Lung (tissue), 17 donors: ENCODE measurements at places on chromosomes 13 and 19.

- DNase-seq, result peak; percentile 80
These were observed 10.5 kb downstream of the CEBPA start for GRCh38 chr19:33291623-33292534.

DNA sequence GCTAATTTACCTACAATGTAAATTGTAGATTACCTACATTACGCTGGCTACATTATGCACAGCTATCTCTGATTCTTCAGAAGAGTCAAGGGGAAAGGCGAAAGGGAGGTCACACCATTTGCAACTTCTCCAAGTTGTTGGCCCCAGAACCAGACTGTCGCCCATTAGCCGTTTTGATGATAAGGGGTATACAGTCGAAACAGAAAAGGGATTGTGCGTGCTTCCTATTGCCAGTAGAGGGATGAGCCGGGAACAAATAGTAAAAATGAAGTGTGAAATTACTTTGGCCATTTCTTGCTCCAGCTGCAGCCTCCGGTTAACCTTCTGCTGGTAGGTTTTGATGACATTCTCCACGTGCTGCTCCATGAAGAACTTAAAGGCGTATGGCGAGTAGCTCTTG lies 73.8 kb downstream of the LATS2 start:
- DNase-seq, result peak; percentile 87

DNA sequence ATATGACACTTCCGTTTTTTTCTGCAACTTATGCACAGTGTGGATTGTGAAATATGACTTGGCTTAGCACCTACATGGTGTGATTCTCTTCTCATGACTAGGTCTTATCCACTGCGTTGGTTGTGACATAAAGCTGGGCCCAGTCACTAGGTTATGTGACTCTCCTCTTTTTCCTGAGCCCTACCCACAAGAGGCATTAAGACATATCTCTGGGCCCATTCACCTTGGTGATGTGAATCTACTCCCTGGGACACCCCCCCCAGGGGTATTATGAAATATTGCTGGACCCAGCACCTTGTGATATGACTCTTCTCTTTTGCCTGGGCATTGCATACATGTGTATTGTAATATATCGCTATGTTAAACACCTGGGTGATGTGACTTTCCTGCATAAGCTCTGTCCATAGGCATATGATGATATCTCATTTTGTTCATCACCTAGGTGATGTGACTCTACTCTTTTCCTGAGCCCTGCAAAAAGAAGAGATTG lies 85.8 kb upstream of the ZNF43 start:
- DNase-seq, result no peak

- DNase-seq, result no peak
These were observed 65.0 kb upstream of the FNDC3A start for GRCh38 chr13:48910686-48911085.

DNA sequence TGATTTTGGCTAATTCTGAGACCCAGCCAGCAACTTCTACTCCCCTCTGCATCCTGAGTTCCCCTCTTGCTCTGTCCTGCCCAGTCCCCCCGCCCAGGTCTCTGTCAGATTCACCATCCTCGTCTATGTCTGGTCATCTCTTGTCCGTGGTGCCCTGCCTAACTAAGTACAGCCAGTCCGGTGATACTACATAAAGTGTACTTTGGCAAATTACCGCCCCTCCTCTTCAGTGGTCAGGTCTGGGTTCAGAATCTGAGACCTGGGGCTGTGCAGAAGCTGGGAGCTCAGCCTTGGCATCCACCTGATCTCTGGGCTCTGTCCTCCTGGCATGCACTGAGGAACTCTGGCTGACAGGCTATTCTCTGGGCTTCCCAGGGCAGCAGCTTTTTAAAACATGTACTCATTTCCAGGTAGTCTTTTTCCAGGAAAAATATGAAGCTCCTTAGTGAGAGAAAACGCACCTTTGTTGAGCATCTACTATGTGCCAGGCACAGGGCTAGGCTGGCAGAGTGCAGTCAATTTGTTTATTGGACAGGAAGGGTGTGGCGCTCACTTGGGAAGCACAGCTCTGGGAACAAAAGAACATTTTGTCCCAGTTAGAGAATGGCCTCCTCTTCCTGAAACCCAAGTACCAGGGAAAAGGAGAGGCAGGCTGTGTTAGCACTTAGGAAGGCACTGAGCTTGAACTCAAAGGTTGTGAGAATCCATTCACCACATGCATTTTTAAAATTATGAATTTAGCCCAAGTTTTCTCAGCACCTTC lies 88.9 kb downstream of the TSHZ3 start:
- DNase-seq, result no peak

GRCh38 chr13:50366488-50367174 lies 351.4 kb downstream of the KCNRG start:
- no peak for DNase-seq

- DNase-seq, result peak; percentile 42
These were observed 55.7 kb downstream of the FAM216B start for GRCh38 chr13:42836930-42837690.

DNA sequence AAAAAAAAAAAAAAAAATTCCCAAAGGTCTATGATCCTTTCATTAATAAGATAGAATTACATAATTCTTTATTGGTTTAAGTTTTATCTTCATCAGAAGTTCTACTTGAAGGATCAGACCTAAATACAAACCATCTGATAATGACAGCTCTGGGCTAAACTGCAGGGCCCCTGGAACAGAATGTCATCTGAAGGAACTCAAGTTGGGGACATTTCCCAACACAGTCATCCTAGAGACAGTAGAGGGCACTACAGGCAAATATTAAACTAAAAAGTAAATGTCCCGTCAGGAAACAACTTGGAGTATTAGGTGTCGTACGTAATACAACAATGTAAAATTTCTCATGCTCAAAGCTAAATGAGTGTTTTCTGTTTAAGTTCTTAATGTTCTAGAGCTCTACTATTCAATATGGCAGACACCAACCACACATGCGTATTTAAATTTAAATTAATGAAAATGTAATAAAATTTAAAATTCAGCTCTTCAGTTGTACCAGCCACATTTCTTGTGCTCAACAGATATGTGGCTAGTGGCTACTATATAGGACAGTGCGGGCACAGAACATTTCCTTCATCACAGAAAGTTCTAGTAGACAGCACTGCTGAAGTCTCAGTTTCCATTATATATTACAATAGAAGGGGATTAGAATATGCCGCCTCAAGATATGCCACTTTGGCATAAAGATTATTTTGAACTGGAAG lies 21.8 kb upstream of the NAXD start:
- peak; percentile 78 for DNase-seq

- peak; percentile 75 for DNase-seq
These were observed 9.8 kb upstream of the ZNF627 start for GRCh38 chr19:11587302-11587974.

DNA sequence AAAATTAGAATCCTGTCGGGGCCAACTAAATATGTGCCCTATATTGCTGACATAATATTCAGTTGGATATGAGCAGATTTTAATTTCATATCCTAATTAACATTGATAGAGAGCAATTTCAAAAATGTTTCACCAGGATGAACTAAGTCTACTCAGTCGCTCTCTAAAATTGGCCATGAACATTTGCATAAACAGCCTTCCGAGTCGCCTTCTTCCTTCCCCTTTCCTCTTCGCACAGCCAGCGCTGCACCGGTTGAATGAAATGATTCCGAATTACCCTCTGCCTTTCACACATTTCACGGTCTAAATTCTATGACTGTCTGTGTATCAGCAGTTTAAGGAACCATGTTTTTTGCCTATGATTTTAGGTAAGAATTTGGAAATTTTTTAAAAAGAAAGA lies 413.7 kb downstream of the LIG4 start:
- no peak for DNase-seq

GRCh38 chr13:89061821-89062220 lies 1390.7 kb downstream of the SLITRK5 start:
- no peak for DNase-seq

GRCh38 chr19:46076951-46077814 lies 36.4 kb upstream of the IGFL4 start:
- DNase-seq, result peak; percentile 71

GRCh38 chr13:91355099-91355825 lies 7.8 kb downstream of the MIR17HG start:
- no peak for DNase-seq

GRCh38 chr13:34926508-34926907 lies 15.6 kb upstream of the NBEA start:
- DNase-seq, result peak; percentile 86

GRCh38 chr19:43776286-43776685 lies 4.5 kb downstream of the KCNN4 start:
- DNase-seq, result no peak

DNA sequence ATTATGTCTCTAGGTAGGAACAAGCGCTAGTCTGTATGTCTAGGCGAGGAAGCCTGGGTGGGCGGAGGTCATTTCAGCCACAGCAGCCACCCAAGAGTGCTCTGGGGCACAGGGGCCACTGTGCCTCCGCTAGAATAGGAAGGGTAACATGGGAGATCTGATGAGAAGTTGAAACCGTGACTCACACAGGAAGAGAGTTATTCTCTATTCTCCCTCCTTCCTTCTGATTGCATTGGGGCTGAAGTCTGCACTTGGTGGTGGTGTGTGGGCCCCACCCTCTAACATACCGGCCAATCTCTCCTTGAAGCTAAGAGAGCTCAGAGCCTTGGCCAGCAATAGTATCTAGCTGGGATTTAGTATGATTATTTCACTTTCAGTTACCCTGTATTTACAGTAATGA lies 20.3 kb upstream of the GGACT start:
- no peak for DNase-seq

GRCh38 chr13:59391696-59392095 lies 772.0 kb downstream of the DIAPH3 start:
- DNase-seq, result peak; percentile 87

- DNase-seq, result no peak
These were observed 1251.0 kb downstream of the PCDH17 start for GRCh38 chr13:58882516-58882915.

DNA sequence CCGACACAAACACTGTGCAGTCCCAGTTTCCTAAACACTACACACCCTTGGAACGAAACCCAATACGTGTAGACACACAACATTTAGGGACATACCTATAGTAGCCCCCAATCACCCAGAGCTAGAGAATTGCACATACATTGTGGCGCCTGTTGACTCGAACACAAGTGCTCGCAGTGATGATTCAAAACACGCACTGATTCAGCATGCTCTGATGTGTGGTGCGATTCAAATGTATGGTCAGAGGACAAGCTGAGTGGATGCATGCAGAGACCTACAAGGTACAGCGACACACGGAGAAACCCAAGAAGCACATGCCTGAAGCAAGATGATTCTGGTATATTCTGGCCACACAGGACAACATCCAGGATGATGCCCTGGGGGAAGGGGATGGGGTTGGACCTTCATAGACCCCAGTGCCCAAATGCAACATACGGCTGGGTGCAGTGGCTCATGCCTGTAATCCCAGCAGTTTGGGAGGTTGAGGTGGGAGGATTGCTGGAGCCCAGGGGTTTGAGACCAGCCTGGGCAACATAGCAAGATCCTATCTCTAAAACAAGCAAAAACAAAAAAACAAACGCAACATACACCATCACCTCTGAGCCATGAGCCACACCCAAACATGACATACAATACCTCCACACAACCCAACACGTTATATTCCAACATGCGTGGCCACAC lies 997 bp upstream of the KCNN4 start:
- no peak for DNase-seq

GRCh38 chr13:72113076-72113475 lies 246.1 kb upstream of the DACH1 start:
- peak; percentile 26 for DNase-seq

- no peak for DNase-seq
These were observed 1.8 kb downstream of the PRKACA start for GRCh38 chr19:14115756-14116155.

DNA sequence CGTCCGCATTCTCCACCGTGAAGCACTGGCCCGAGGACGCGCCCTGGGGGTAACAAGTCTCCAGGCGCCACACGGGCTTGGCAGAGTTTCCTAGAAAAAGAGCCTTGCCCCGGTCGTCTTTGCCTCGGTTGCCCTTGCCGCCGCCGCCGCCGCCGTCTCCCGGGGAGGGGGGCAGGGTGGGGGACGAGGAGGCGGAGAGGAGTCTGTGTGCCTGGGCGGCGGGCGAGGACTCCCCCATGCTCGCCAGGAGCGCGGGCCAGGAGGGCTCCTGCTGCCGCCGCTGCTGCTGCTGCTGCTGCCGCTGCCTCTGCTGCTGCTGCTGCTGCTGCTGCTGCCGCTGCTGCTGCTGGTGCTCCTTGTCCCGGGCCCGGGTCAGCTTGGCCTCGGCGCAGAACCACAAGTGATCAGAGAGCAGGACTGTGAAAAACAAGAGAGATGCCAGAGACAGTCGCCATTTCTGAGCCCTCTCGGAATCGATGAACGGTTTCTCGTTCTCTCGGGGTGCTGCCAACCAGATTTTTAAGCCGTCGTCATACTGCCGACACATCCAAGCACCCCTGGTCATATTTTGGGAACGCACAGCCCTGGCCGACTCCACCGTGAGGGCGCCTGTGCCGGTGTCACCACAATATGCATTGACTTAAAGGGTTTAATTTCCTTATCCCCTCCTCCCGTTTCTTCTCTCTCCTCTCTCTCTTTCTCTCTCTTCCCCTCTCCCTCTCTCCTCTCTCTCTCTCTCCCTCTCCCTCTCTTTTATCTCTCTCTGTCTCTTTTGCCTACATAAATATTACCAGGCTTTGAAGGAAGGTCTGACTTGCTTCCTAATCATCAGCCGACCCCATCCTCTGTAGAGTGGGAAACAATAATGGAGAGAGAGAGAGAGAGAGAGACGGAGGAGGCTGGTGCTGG lies 349.1 kb downstream of the LIG4 start:
- peak; percentile 71 for DNase-seq

DNA sequence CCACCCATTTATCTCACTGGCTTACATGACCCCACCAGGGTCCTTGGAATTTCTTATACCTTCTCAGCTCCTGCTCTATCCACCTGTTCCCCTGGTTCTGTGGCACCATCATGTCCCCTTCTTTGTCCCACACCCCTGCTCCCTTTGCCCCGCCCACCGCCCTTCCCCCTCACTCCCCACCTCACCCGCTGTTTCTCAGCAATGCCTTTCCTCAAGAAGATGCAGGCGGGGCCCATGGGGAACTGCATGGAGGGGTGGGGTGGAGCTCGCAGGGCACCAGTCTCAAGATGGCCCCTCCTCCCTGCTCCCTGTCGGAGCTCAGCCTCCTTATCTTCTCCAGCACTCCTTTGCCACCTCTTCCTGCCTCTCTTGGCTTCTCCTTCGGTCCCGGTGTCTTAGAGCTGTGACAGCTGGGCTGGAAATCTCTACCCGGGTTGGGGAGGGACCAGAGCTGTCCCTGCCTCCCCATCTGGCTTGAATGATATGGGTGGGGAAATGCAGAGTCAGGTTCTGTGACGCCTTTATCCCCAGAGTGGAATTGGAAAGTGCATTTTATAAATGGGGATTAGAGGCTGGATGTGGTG lies at the start of gene CABP5:
CABP5 (minus strand) TSS at position 405 of the 584 bp plus-strand sequence; CDS start at position 248, 157 bp downstream.
- no peak for DNase-seq

DNA sequence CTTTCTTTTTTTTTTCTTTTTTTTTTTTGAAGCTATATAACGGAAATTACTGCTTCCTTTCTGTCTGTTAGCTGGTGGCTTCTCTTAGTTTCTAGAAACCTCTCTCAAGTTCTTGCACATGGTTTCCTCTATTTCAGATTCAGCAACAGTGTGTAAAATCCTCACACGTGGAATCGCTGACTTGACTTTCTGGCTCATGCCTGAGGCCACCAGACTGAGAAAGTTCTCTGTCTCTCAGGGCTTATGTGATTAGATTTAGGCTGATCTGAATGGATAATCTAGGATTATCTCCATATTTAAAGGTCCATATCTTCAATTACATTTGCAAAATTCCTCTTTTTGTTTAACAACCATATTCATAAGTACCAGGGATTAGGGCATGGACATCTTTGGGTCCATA lies 856.3 kb upstream of the SLITRK6 start:
- no peak for DNase-seq

GRCh38 chr13:36891752-36892151 lies 28.3 kb downstream of the SMAD9 start:
- DNase-seq, result no peak
